Cerebellar nuclear complex (tissue), 1 donor: ENCODE measurements at places on chromosomes 16 and 17.

GRCh38 chr16:19283637-19284036, 1.9 kb upstream of the CLEC19A start:
- DNase-seq = no peak

DNA sequence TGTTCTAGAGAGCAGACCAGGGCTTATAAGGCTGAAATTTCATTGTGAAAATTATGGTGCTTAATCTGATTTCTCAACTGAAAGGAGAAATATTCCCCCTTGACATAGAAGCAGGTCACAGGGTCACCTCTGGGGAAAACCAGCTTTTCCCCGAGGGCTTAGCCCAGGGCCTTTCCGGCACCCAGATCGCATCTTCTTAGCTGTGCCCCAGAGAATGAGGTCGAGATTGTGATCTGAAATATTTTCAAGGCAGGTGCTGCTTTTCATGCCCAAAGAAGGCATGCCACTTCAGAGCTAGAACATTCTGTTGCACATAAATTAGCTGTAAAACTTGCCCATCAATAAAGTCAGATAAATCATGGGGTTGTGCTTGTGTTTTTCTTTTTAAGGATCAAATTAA, 25.4 kb upstream of the ARHGAP17 start:
- DNase-seq = no peak

GRCh38 chr17:13200671-13201070, 182.8 kb upstream of the ELAC2 start:
- no peak for DNase-seq

DNA sequence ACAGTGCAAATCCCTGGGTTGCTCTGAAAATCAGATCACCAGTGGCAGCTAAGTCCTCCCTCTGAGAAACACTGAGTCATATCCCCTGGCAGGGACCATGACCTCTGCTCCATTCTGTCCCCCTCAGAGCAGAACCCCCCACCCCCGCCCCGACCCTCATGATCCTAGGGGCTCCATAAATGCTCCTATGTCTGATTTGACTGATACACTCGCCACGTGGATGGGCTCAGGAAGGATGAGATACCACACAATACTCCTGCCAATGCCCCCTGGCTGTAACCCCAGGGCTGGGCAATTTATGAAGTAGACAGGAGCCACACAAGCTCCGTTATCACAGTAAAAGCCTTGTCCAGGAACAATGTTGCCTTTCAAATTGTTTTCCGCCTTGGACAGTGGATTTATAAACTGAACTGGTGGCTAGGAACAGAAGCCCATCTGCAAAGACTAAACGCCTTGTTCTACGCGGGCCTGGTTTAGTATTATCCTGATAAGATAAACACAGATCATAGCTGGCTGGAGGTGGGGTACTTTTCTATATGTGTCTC, 394.8 kb downstream of the SLC39A11 start:
- DNase-seq = no peak

DNA sequence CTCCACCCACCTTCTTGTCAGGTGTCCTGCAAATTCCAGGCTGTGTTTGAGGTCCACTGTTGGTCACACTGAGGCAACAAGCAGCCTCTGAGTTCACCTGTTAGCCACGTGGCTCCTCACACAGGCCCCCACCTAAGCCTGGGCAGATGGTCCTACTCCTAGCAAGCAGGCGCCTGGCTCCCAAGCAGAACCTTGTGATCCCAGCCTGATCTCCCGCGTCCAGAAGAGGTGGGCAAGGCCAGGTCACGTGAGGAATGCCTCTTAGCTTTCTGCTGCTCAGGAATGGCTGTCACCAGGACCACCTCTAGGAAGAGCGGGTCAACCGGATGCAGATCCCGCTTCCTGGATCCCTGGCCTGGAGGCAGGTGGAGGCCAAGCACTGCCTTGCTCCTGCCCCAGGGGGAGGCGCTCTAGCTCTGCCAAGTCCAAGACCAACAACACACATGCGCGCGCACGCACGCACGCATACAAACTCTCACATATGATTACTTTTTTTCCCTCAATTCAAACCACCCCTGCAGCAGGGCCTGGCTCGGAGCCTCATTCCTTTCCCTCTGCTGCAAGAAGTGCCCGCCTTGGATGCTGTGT, 9.5 kb downstream of the CYB561 start:
- DNase-seq = no peak

DNA sequence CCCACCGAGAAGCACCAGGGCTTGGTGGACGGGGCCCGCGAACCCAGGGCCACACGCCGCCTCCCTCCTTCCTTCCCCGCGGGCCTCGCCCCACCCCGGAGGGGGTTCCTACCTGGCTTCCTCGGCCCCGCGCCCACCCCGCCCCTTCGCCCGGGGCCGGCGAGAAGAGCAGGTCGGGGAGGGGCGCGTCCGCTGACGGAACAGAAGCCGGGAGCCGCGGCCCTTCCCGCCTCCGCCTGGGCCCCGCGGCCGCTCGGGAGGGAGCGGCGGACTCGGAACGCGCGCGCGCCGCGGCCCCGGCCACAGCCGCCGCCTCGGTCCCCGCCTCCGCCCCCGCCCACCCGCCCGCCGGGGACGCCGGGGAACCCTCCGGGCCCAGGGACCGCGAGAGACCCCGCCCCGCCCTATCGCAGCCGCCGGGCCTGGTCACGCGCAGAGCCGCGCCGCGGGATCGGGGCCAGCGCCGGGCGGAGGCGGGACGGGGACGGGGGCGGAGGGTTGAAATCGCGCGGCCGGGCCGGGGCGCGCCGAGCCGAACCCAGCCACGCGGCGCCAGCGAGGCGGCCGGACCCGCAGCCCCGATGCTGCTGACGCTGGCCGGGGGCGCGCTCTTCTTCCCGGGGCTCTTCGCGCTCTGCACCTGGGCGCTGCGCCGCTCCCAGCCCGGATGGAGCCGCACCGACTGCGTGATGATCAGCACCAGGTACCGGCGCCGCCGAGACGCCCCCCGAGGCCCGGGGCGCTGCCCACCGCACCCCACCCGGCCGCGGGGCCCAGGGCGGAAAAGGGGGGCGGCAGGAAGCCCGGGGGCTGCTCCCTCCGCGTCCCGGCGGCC, at the start of gene TLCD3A:
Gene TLCD3A, plus strand, starts transcription at position 530 of the 835 bp plus-strand sequence. Its CDS starts 52 bp downstream, at position 582.
- no peak for DNase-seq

- no peak for DNase-seq
Observed at GRCh38 chr16:16108759-16109158, 114.5 kb downstream of the ABCC6 start.

DNA sequence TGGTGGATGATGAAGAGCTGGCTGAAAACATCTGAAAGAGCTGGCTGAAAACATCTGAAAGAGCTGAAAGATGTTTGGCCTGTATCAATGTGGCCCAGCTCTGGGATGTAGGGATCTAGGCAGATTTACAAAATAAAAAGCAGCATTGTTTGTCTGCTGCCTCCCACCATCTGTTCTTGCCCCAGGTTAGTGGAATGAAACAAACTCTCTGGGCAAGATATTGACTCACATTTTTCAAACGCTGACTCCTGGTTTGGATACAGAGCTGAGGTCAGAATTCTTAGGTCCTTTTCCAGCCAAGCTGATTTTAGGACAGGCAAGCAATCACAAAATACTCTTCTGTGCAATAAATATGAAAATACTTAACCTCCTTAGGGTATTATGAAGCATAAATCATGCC, 139.0 kb downstream of the STX8 start:
- no peak for DNase-seq

GRCh38 chr17:11241611-11242226, 706 bp downstream of the SHISA6 start:
- no peak for DNase-seq

GRCh38 chr17:78289802-78290363, 58.5 kb downstream of the TMEM235 start:
- DNase-seq = no peak

GRCh38 chr16:23088018-23088417, 61.2 kb downstream of the USP31 start:
- DNase-seq = no peak

GRCh38 chr16:86978445-86979030, 338.7 kb downstream of the C16orf95 start:
- no peak for DNase-seq

DNA sequence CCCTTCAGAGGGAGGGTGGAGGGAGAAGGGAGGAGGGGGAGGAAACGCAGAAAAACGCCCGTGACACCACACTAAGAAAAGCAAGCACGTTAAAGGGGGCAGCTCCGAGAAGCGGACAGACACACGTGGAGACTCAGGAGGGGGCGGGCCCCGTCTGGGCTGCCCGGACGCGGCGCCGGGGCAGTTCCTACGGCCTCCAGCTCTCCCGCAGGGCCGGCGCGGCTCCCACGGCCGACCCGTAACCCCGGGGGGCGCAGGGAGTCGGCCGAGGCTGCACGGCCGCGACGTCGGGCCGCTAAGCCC, 362 bp downstream of the KLHDC4 start:
- DNase-seq = no peak
